Activated CD8-positive, alpha-beta T cell treated with anti-CD3 and anti-CD28 coated beads, Interleukin-2, amount 10 ng/mL, durations not matched to agents 7 days and 5 days (primary cell): ENCODE measurements at places on chromosomes 2 and 18. TPM values are rescaled to one million over a fixed set of nuclear protein-coding genes. Genes with fewer than 3 reads are reported as not detected.
A peak's percentile ranks its signal among the peaks of the same experiment; 100 is the strongest.

GRCh38 chr18:50830544-50830943 lies 10.7 kb upstream of the MRO start:
- no peak overlapping the region for H3K27ac ChIP-seq
- no peak for DNase-seq
- no peaks in the 10 kb centered on the region for H3K4me1 ChIP-seq
- peaks cover 4% of the 10 kb centered on the region for H3K27me3 ChIP-seq

GRCh38 chr2:173451941-173452340 lies 97.3 kb downstream of the CDCA7 start:
- peaks cover 14% of the 10 kb centered on the region for H3K27me3 ChIP-seq
- DNase-seq = no peak
- H3K36me3 ChIP-seq = no peaks in the 10 kb centered on the region
- H3K4me1 ChIP-seq = peaks cover 14% of the 10 kb centered on the region
- H3K27ac ChIP-seq = no peak overlapping the region

GRCh38 chr2:193349642-193350041 lies 1154.9 kb upstream of the TMEFF2 start:
- H3K36me3 ChIP-seq = no peaks in the 10 kb centered on the region
- no peak for DNase-seq
- no peak overlapping the region for H3K27ac ChIP-seq
- no peaks in the 10 kb centered on the region for H3K27me3 ChIP-seq

GRCh38 chr18:77133051-77133834 lies 660 bp upstream of the MBP start:
- DNase-seq = no peak
- H3K27me3 ChIP-seq = no peaks in the 10 kb centered on the region
- peak overlapping the region; percentile 68 for H3K27ac ChIP-seq
- peaks cover 58% of the 10 kb centered on the region for H3K4me1 ChIP-seq
- H3K36me3 ChIP-seq = peaks cover 28% of the 10 kb centered on the region

The CABYR gene
- total RNA-seq = 1.1 TPM

GRCh38 chr2:54015798-54016699 lies 45.3 kb upstream of the PSME4 start:
- H3K4me3 ChIP-seq = no peak overlapping the region
- DNase-seq = no peak
- peaks cover 34% of the 10 kb centered on the region for H3K4me1 ChIP-seq

GRCh38 chr2:189350540-189351209 lies 90.6 kb upstream of the WDR75 start:
- H3K36me3 ChIP-seq = peaks cover 4% of the 10 kb centered on the region
- no peak for DNase-seq
- H3K27me3 ChIP-seq = no peaks in the 10 kb centered on the region
- H3K4me3 ChIP-seq = no peak overlapping the region
